ENCODE measurements at places on chromosomes 13 and 19. TPM values are rescaled to one million over a fixed set of nuclear protein-coding genes. Genes with fewer than 3 reads are reported as not detected.

Gene PRTN3
- total RNA-seq, result not detected

GRCh38 chr19:18029617-18030338 lies 21.8 kb downstream of the ARRDC2 start:
- DNase-seq, result no peak

GRCh38 chr13:59394496-59394895 lies 769.2 kb downstream of the DIAPH3 start:
- DNase-seq, result no peak

Gene STOML3
- total RNA-seq, result not detected

DNA sequence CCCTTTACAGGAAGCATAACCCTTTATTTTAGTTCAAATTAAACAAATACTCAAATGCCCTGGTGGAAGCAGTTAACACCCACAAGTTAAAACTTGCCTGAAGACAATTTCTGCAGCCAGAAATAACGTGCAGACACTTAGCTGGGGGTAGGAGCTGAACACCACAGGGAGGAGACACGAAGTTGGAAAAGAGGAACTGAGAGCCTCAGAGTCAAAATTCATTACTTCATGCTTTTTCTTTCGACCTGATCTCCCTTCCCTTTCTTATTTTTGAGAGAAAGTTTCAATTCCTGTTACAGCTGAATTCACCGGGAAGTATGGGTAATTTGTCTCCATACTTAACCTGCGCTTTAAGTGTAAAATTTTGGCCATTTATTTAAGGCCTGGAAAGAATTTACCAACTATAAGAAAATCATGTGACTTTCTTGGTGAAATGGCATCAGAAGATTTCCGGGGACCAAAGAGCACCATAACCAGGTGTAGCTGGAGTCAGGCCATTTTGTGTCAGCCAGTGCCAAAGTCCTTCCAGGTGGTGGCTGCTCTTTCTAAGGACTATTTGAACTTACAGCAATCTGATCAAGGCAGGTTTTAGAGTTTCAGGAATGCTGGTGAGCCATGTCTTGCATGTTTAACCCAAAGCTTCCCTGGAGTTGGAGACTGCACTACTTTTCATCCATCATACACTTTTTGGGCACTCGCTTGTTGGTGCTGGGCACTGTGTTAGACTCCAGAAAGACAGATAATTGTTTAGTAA lies 46.5 kb upstream of the RCBTB2 start:
- no peak for DNase-seq

DNA sequence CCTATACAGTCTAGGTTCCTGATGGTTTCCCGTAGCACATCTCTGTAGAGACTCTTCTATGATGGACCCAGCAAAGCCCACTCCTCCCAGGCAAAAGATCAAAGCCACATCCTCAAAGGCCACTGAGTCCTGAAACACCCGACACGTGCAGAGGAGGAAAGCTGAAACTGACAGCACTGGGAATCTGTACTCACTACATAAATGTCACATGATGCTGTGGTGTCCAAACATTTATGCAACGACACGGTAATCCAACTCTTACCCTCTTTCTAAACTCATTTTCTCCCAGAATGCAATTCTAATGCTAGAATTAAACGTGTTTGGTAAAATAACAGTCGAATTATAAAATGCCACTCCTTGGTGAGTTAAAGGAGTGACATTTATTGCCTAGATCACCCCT lies 7.0 kb upstream of the ZNF441 start:
- DNase-seq, result no peak

- no peak for DNase-seq
Observed at GRCh38 chr13:113151745-113152690, 6.4 kb upstream of the PROZ start.

DNA sequence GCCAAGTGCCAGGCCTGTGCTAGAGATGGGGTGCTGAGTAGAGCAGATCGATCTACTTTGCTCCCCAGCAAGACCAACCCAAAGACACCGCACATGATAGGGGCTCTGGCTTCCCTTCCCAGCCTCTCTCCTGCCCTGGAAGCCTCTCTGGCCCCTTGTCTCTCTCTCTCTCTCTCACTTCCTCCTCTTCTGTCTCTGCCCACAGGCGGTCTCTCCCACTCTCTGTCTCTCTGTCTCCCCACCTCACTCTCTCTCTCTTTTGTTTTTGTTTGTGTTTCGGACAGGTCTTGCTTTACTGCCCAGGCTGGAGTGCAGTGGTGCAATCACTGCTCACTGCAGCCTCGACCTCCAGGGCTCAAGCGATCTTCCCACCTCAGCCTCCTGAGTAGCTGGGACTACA lies 1.3 kb downstream of the SELENOV start:
- DNase-seq, result no peak

DNA sequence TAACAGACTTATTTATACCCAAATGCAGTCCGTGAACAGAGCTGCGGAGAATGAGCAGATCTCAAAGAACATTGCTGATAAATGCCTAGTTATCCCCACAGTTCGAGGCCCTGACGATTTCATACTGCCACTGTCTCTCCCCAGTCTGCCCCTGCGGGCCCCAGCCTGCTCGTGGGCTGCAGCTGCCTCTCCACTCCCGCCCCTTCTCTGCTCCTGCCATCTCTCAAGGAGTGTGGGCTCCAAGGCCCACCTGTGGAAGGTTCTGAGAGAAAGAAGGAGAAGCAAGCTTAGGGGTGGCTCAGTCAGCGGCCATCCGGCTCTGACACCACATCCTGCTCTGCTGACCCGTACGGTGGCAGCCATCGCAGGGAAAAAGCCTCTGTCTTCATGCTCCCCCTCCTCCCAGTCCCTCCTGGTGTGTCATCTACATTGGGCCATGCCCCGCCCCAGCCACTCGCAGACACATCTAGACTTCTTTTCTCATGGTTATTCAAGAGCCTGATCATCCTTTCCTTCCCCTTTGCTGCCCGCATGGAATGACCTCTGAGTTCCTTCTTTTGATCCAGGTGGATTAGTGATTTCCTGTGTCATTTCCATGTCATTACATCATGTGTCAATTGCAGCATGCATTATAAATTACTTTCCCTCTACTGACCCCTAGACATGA lies 52.0 kb downstream of the EPS15L1 start:
- no peak for DNase-seq

DNA sequence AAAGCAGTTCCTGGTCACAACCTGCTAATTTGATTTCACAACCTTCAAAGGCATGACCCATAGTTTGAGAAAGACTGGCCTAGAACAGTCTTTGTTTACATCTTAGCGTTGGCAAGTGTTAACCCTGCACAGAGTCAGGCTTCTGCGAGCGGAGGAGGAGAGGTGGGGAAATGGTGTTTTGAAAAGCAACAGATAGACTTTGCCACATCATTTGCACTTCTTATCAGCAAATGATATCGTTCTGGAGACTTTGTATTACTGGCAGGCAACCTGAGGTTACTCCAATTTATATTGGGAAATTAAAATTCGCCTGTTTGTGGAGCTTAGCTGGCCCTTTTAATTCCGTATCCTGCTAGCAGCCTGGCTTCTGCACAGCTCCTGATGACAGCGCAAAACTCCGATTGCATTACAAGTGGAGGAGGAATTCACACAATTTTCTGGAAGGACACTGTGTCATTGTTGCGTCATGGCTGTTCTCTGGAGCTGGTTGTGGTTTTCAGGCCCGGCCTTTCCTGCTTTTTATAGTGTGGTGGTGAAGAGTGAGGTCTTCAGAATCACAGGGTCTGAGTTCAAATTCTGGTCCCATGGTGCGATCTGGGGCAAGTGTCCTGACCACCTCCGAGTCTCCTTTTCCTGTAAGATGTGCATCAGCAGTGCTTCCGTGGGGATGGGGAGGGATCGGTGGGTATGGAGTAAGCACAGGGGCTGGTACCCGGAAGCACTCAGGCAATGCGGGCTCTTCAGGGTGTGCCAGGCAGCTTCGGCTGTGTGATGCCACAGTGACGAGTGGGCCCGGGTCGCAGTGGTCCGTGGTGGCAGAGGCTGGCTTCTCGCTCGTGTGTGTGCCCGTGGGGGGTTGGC lies 49.1 kb upstream of the EHD2 start:
- DNase-seq, result no peak

- DNase-seq, result no peak
Observed at GRCh38 chr13:94236872-94237271, 242.6 kb downstream of the DCT start.

Gene ZNF534
- total RNA-seq, result not detected

GRCh38 chr19:16034958-16035560 lies 41.2 kb upstream of the TPM4 start:
- DNase-seq, result no peak

GRCh38 chr13:112690283-112690929 lies 568 bp downstream of the ATP11A start:
- DNase-seq, result peak; percentile 41

GRCh38 chr13:113962975-113963374 lies 10.9 kb downstream of the C13orf46 start:
- DNase-seq, result no peak

Gene CEBPG
- 40.2 TPM for total RNA-seq

GRCh38 chr19:2127758-2128157 lies 23.6 kb downstream of the AP3D1 start:
- DNase-seq, result no peak

DNA sequence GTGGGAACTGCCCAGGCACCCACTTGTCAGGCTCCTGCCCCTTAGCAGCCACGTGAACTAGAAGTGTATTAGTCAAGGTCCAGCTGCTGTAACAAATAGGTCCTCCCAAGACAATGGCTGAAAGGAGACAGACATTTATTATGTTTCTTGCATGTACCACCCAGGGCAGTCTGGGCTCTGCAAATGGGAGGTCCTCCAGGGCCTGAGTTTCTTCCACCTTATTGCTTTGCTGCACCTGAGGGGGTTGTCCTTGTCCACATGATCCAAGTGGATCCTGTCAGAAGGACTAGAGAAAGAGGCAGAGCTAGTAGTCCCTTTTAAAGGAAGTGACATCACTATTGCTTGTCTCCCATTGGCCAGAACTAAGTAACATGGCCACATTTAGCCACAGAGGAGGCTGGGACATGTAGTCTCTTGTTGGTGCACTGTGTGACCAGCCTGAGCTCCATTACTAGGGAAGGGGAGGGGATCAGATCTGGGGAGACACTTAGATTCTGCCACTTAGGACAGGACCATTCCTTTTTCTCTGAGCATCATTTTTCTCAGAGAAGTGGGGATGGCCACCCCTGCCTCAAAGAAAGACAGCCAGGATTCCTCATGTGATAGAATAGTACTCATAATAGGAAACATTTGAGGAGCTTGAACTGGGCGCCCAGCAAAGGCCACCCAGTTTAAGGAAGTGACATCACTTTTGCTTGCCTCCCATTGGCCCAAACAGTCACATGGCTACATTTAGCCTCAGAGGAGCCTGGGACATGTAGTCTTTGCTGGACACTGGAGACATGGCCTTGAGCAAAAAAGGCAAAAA lies 15.1 kb downstream of the CC2D1A start:
- no peak for DNase-seq

DNA sequence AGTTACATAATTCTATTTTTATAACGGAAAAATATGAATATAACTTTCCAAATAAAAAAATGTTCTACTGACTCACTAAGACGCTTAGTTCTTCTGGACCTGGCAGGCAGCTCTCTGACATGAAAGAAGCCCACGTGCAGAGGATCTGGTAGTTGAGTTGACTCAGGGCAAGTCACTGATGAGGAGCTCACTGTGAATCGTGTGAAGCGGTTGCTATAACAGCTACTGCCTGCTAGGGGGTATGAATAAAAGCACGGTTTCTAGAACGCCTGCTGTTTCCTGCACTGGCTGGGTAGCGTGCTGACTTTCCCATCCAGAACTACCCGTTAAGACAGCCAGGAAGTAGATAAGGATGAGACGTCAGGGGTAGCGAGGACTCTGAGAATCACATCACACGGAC lies 54.7 kb upstream of the WASF3 start:
- DNase-seq, result no peak

GRCh38 chr19:5624018-5624663 lies 1.3 kb downstream of the SAFB start:
- DNase-seq, result no peak

Gene DNAAF3
- 10.4 TPM for total RNA-seq

DNA sequence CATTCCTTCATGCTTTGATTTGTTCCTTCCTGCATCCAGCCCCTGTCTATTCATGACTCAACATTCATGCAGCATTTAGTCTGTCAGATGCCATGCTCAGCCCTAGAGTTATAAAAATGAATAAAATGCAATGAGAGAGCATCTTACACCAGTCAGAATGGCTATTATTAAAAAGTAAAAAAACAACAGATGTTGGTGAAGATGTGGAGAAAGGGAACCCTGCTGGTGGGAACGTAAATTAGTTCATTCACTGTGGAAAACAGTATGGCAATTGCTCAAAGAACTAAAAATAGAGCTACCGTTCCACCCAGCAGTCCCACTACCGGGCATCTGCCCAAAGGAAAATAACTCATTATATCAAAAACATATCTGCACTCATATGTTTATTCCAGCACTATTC lies 70.0 kb upstream of the GTF3A start:
- no peak for DNase-seq

Gene RASIP1
- 1.0 TPM for total RNA-seq

- DNase-seq, result no peak
Observed at GRCh38 chr13:33176526-33176925, 109.0 kb downstream of the STARD13 start.

DNA sequence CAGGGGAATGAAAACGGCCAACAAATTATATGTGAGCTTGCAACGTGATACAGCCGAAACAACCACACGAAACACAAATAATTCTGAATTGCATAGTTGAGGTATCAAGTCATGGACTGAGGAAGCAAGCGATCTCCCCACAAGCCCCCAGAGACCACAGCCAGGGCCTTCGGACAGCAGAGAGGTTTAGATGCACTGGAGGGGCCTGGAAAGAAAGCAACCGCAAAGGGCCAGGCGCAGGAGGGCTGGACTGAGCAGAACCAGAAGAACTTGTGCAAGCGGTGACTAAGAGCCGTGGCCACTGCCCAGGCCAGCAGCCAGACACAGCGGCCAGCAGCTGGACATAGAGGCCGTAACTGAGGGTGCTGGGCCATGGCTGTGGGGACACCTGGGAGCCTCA lies 131.4 kb downstream of the TNFRSF19 start:
- no peak for DNase-seq
